Stimulated activated CD8-positive, alpha-beta memory T cell treated with anti-CD3 and anti-CD28 coated beads, Interleukin-4, amount 100 ng/mL, for 1 hour (primary cell): ENCODE measurements at places on chromosomes 4 and X.

- DNase-seq, result no peak
Measured at GRCh38 chr4:62618042-62618441, 1417.9 kb downstream of the ADGRL3 start.

DNA sequence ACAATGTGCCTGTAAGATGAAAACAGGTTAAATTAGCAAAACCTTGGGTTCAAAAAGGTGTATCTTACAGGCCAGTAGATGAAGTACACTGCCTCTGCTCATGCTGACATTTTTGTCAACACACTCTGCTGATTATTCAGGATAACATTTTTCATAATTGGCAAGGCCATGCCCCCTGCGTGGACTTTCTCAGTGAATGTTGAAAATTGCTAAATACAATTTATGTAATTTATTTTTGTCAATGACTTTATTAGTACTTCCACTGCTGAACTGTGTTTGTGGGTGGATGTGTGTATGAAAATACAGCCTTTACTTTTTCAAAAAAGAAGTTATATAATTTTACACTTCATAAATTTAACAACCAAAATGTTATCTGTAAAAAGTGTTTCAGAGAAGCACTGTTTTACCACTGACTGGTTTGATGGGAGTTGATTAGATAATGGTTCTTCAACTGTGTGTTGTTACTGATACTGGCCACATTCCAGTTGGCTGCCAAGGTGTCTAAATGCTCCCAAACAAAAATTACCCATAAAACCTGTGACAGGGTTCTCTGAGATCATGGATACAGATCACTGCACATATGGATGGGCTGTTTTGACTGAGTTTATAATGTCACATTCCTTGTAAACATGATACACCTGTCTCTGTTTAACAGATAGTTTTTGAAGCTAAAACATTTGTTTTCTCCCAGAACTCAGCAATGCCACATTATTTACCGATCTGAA lies 151.9 kb upstream of the SLC7A11 start:
- DNase-seq, result no peak

GRCh38 chrX:39144956-39145355 lies 343.7 kb downstream of the MID1IP1 start:
- DNase-seq, result no peak

- DNase-seq, result no peak
Measured at GRCh38 chr4:80096175-80096850, 23.3 kb upstream of the ANTXR2 start.

DNA sequence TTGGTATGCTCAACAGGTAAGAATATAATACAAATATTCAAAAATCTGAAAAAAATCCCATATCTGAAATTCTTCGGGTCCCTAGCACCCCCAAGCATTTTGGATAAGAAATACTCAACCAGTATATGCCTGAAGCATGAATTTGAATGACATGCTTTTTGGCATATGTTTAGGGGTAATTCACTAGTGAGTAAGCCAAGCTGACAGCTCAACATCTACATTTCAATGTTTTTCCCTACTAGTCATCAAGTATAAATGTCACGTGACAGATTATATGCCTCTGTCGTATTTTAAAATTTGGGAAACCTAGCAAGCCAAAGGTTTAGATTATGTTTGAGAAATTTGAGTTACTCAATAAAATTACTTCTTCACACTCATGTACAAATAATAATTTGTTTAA lies 125.1 kb downstream of the FGF16 start:
- DNase-seq, result no peak

DNA sequence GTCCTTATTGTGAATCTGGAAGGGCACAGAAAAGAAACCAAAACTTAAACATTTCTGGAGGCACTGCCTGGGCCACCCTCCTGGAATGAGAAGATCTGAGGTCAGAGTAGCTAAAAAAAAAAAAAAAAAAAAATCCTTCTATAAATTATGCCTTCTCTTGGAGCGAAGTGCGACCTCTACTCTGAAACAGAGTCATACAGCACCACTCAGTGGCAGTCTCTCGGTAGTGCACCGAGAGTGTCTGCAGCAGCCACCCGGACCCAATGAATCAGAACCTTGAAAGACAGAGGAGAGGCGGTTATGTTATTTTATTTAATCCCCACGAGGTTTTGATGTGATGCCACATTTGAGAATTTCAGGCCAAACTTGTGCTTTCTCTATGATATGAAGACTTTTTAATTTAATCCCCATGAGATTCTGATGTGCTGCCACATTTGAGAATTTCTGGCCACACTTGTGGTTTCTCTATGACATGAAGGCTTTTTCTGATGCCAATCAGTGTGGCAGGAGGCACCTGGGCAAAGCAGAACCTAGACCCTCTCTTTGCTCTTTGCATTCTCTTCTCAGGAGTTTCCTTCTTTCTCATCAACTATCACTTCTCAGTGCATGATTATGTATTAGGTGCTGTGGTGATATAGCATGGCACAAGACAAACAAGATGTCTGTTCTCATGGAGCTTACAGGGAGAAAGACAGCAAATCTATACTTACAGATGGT lies 5.6 kb upstream of the CT47C1 start:
- no peak for DNase-seq
